HFFc6 (cell line): ENCODE measurements at places on chromosomes 11 and 22.
A peak's percentile ranks its signal among the peaks of the same experiment; 100 is the strongest.

DNA sequence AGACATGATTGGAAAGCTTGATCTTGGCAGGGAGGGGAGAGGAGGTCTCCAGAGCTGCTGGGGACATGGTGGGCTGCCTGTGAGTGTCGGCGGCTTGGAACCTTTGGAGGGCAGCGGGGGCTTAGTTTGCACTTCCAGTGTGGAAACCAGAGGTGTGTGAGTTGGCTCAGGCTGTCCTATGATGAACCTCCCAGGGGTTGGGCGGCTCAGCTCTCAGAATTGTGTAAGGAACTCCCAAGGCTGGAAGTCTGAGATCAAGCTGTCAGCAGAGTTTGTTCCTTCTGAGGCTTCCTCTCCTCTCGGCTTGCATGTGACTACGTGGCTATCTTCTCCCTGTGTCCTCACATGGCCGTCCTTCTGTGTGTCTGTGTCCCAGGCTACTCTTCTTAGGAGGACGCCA is 87.9 kb upstream of the B3GAT1 start:
- H3K36me3 ChIP-seq: peaks cover 17% of the 10 kb centered on the region
- H3K4me3 ChIP-seq: no peak overlapping the region
- no peak for DNase-seq

GRCh38 chr11:115126515-115127208 is 377.6 kb downstream of the CADM1 start:
- H3K27me3 ChIP-seq: peaks cover 2% of the 10 kb centered on the region; the same call in 1 of the 2 replicates
- no peak for DNase-seq
- no peaks in the 10 kb centered on the region for H3K36me3 ChIP-seq
- no peak overlapping the region for H3K27ac ChIP-seq

GRCh38 chr11:3126901-3127691 is 38.0 kb downstream of the OSBPL5 start:
- H3K27me3 ChIP-seq: no peaks in the 10 kb centered on the region; the same call in 1 of the 2 replicates
- H3K27ac ChIP-seq: no peak overlapping the region
- H3K4me1 ChIP-seq: peaks cover 18% of the 10 kb centered on the region

- H3K36me3 ChIP-seq: peaks cover 6% of the 10 kb centered on the region
- H3K4me1 ChIP-seq: peaks cover 81% of the 10 kb centered on the region
- H3K27ac ChIP-seq: peak overlapping the region; percentile 97
- peak; percentile 88 for DNase-seq
- H3K27me3 ChIP-seq: peaks cover 15% of the 10 kb centered on the region
Observed at GRCh38 chr11:12539572-12539971, 134.6 kb upstream of the TEAD1 start.

- H3K27ac ChIP-seq: no peak overlapping the region
- H3K4me3 ChIP-seq: no peak overlapping the region
- no peaks in the 10 kb centered on the region for H3K36me3 ChIP-seq
- H3K4me1 ChIP-seq: no peaks in the 10 kb centered on the region
Observed at GRCh38 chr11:46724088-46724487, 5.1 kb downstream of the F2 start.

DNA sequence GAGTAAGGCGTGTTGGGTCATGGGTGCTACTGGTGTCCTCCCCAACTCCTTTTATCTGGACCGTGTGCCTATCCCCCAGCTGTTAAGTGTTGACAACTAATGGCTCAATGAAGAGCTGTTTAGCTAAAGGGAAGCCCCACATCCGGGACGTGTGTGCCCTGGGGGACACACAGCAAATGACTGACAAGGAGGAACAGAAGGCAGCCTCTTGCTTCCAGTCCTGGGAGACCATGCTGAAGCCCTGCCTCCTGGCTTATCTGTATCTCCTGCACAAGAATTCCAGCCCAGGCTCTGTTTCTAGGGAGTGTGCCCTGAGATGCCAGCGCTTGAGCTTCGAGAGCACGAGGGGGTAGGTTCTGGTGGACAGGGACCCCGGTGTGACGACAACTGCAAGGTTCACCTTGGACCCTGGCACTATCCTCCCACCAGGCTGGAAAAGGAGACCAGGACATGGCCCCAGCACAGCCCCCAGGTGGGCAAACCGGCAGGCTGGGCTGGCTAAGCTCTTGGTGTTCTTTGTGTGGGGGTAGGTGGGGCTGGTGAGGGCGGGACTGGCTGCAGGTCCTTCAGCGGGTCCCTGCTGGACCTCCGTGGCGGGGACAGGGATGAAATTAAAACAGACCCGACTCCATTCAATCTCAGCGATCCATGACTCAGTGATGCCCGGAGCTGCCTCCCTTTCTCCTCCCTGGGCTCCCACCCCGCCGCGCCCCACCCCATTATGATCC is 21.0 kb downstream of the ASCL2 start:
- H3K36me3 ChIP-seq: no peaks in the 10 kb centered on the region
- no peak for DNase-seq
- H3K27ac ChIP-seq: no peak overlapping the region
- H3K4me3 ChIP-seq: no peak overlapping the region

DNA sequence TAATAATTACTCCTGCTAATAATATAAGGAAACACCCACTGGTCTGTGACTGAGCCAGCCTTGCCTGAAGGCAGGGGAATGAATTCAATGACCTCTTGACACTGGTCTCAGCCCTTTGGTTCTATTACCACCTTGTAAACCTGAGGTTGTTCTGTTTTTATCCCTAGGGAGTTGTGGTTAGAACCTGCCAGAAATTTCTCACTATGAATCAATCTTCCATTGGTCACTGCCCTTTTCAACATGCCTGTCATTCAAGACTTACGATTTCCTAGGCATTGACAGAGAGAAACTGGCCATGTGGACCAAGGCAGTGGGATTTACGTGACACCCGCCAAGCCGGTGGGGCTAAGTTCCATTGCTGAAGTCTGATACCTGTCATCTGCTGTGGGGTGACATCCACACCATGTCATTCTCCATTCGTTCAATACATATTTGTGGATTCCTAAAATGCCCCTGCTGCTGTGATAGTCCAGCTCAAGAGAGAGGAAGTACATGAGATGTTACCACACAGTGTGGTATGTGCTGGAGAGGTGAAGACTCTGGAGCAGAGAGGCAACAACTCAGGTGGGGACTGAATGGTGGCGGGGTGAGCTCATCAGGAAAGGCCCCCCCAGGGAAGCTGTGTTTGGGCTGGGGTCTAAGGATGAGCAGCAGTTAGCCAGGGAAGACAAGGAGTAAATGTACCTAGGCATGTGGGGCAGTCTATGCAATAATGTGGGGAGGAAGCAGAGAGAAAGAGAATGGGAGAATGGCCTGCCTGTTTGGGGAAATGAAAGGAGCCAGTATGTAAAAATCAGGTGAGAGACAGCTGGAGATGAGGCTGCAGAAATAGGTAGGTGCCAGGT is 15.2 kb upstream of the EHF start:
- peaks cover 43% of the 10 kb centered on the region for H3K4me1 ChIP-seq
- DNase-seq: no peak
- H3K27me3 ChIP-seq: peaks cover 2% of the 10 kb centered on the region
- no peak overlapping the region for H3K27ac ChIP-seq

- H3K36me3 ChIP-seq: peaks cover 26% of the 10 kb centered on the region
- H3K4me3 ChIP-seq: no peak overlapping the region
- DNase-seq: no peak
- peaks cover 19% of the 10 kb centered on the region for H3K4me1 ChIP-seq
- no peak overlapping the region for H3K27ac ChIP-seq
Observed at GRCh38 chr22:31477329-31477728, 12.3 kb downstream of the EIF4ENIF1 start.

DNA sequence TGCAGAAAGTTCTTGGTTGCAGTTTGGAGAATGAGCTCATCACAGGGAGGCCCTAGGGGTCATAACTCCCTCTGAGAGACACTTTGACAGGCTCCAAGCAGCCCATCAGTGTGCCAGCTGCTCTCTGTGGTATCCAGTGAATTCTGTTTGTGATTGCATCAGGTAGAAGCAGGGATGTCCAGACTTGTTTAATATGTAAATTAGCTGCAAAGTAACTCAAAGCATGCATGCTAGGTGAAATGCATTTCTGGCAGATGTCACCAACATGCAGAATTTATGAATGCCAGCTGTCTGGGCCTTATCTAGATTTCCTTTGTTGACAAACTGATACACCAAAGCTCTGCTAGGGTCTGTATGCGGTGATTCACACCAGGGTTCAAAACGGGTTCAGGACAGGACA is 123.6 kb upstream of the MTNR1B start:
- no peak for DNase-seq
- no peaks in the 10 kb centered on the region for H3K4me1 ChIP-seq
- H3K4me3 ChIP-seq: no peak overlapping the region

- no peak overlapping the region for H3K4me3 ChIP-seq
- no peak overlapping the region; the same call in 1 of the 2 replicates for H3K27ac ChIP-seq
- H3K27me3 ChIP-seq: no peaks in the 10 kb centered on the region; the same call in 1 of the 2 replicates
- H3K36me3 ChIP-seq: no peaks in the 10 kb centered on the region
- DNase-seq: no peak
Observed at GRCh38 chr22:50309601-50309991, 2.1 kb upstream of the PLXNB2 start.

DNA sequence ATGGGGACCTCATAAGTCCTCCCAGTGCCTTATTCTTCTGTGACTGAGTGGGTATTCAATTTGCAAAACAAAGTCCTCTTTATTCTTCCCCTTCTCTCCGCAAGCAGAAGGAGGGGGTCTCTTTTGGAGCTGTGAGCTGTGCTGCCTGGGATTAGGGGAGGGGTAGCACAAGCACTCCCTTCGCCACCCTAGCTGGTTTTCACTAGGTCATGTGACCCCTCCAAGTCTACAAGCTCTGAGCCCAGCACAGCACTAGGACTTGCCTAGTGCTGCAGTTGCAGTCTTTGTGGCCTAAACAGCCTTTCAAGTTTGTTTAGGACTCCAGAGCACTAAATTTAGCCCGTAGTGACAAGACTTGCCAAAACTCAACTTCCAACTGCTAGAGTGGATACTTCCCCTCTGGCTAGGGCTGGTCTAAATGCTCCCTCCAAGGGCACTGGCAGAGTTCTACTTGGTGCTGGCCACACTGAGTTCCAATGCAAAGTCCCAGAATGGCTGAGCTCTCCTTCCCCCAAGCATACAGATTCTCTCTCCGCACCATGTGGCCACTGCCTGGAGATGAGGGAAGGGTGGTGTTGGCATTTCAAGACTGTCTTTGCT is 25.4 kb downstream of the TAF1D start:
- no peak for DNase-seq
- H3K27me3 ChIP-seq: peaks cover 3% of the 10 kb centered on the region; the same call in 1 of the 2 replicates
- H3K4me3 ChIP-seq: no peak overlapping the region
- H3K4me1 ChIP-seq: no peaks in the 10 kb centered on the region
- H3K27ac ChIP-seq: no peak overlapping the region

GRCh38 chr11:60164550-60165075 is 18.3 kb downstream of the MS4A6A start:
- no peak overlapping the region for H3K27ac ChIP-seq
- DNase-seq: no peak
- H3K4me3 ChIP-seq: no peak overlapping the region

DNA sequence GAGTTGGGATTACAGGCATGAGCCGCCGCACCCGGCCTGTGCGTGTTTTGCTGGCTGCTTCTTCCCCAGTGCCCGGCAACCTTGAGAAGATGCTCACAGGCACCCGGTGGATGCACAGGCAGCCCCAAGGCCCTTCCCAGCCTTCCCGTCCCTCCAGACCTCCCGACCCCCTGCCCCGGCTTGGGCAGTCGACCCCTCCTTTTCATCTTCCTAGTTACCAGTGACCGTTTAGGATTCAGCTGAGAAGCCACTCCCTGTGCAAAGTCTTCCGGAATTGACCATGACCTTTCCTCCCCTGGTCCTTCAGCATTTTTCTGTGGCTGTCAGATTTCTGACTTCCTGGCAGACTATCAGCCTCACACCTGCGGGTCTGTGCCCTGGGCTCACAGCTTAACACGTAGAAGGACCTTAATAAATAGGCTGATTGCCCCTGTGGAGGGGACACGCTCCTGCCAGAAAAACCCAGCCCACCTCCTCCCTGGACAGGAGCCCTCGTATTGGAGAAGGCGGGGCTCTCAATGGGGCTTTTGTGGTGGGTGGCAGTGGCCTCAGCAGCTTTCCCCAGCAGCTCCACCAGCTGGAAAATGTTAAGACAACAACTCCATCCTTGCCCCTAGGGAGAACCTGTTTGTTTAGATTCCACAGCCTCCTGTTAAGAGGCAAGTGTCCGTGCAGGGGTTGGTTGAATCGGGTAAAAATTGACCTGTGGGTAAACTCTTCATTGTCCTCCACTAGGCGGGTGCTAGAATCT is 10.4 kb upstream of the ANO1 start:
- DNase-seq: no peak
- no peak overlapping the region for H3K4me3 ChIP-seq
- H3K27ac ChIP-seq: no peak overlapping the region
- H3K27me3 ChIP-seq: peaks cover 68% of the 10 kb centered on the region
- no peaks in the 10 kb centered on the region for H3K36me3 ChIP-seq

- DNase-seq: no peak
- H3K27ac ChIP-seq: no peak overlapping the region
- no peaks in the 10 kb centered on the region for H3K27me3 ChIP-seq
Observed at GRCh38 chr11:24389575-24389974, 107.3 kb upstream of the LUZP2 start.

DNA sequence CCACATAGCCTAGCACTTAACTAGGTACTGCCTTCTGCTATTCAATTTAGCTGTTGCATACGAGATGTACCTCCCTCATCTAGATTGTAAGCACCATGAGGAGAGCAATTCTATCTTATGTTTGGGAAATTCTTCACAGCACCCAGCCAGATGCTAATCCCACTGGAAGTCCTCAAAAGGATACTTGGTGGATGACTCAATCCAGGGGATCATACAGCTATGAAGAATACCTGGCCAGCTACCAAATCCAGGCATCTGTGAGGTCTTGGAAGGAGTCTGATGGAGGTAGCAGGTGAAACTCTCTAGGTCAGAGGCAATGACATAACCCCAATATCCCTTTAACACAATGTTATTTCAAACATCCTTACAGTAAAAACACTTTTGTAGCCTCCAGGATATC is 167.8 kb upstream of the NCAM1 start:
- H3K36me3 ChIP-seq: peaks cover 4% of the 10 kb centered on the region; the same call in 1 of the 2 replicates
- peaks cover 2% of the 10 kb centered on the region; the same call in 1 of the 2 replicates for H3K27me3 ChIP-seq
- no peak overlapping the region for H3K4me3 ChIP-seq
- DNase-seq: no peak

DNA sequence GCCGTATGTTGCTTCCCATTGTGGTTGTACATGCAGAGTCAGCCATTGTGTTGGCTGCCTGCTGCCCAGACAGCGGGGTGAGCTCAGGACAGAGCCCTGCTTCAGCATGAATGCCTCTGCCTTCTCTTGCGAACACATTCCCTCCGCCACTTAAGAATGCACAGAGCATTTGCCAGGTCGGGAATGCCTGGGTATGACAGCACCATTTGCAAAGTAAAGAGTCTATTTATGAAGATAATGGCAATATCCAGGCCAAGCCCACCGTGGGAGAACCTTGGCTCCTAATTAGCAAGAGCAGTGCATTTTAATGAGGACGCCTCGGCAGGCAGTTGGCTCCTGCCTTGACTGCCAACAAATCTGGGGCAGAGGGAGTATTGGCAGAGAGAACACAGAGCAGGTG is 62.5 kb upstream of the SORL1 start:
- no peak overlapping the region for H3K4me3 ChIP-seq
- no peak overlapping the region for H3K27ac ChIP-seq
- no peak for DNase-seq
- no peaks in the 10 kb centered on the region for H3K36me3 ChIP-seq
- H3K4me1 ChIP-seq: no peaks in the 10 kb centered on the region

GRCh38 chr22:41876675-41877074 is 38.2 kb downstream of the SHISA8 start:
- H3K36me3 ChIP-seq: peaks cover 16% of the 10 kb centered on the region
- peaks cover 22% of the 10 kb centered on the region for H3K4me1 ChIP-seq
- H3K27ac ChIP-seq: no peak overlapping the region
- H3K4me3 ChIP-seq: no peak overlapping the region
- no peak for DNase-seq

GRCh38 chr11:74487875-74488274 is 5.6 kb downstream of the LIPT2 start:
- no peak for DNase-seq
- H3K4me1 ChIP-seq: peaks cover 8% of the 10 kb centered on the region
- peaks cover 7% of the 10 kb centered on the region for H3K27me3 ChIP-seq
- no peak overlapping the region for H3K4me3 ChIP-seq
- no peak overlapping the region for H3K27ac ChIP-seq
